ENCODE measurements at places on chromosomes 16 and 17.

GRCh38 chr17:32998111-32998886 is 6.7 kb downstream of the SPACA3 start:
- DNase-seq, result peak; percentile 72

DNA sequence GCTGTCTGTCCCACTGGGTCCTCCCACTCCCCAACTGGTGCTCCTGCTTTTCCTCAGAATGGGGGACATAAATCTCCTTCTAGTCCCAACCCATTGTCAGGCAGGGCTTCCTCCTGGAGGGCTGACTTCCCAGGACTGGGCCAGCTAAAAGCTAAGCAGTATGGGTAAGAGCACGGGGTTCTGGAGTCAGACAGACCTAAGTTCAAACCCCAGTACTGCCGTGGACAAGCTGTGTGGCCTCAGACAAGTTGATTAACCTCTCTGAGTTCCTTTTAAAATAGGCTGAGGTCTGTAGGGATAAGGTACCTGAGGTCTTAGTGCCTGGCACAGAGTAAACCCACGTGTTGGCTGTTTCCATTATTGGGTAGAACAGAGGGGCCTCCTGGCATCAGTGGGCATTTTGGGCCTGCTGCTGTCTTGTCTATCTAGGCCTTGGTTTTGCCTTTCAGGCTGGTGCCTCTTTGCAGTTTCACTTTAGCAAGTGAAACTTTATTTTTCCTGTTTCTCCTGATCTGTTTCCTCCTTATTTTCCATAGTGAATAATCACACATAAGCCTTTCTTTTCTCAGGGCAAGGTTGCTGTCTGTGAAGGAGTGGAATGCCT is 114.6 kb downstream of the PRKCB start:
- no peak for DNase-seq

GRCh38 chr16:11084876-11085485 is 140.6 kb downstream of the CLEC16A start:
- no peak for DNase-seq

DNA sequence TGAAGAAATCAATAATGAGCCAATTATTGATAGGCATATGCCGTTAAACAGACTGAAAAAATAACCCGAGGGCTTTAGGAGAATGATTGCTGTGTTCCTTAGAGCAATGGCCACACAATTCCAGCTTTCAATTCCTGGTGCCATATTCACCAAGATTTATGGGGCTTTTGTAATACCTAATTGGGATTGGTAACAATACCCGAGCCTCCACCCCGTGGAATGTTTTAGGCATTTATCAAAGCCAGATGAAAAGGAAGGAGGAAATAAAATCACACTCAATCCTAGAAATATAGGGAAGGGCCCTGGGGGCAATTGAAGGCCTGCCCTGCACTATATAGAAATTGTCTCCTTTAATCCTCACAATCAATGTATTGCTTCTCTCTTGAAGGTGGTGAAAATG is 42.1 kb upstream of the MLYCD start:
- DNase-seq, result no peak

- no peak for DNase-seq
These were observed 41.1 kb downstream of the AHSP start for GRCh38 chr16:31568577-31569359.

GRCh38 chr16:5252791-5253190 is 155.2 kb upstream of the EEF2KMT start:
- DNase-seq, result no peak

GRCh38 chr17:78708510-78708973 is 73.5 kb downstream of the CYTH1 start:
- peak; percentile 66 for DNase-seq
